ENCODE measurements at places on chromosomes 6 and 20. TPM values are rescaled to one million over a fixed set of nuclear protein-coding genes. Genes with fewer than 3 reads are reported as not detected.

GRCh38 chr20:39954621-39955020 lies 734.4 kb downstream of the MAFB start:
- DNase-seq, result no peak

GRCh38 chr6:127880429-127880828 lies 20.4 kb downstream of the THEMIS start:
- DNase-seq, result no peak

DNA sequence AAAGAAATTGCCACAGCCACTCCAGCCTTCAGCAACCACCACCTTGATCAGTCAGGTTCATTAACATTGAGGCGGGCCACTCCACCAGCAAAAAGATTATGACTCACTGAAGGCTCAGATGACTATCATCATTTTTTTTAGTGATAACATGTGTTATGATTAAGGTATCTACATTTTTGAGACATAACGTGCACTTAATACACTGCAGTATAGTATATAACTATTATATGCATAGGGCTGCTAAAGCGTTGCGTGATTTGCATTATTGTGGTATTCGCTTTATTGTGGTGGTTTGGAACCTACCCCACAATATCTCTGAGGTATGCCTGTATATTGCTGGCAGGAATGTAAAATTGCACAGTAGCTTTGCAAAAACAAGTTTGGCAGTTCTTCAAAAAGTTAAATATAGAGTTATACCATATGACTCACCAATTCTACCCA lies 6.8 kb upstream of the RIPK1 start:
- DNase-seq, result no peak

- no peak for DNase-seq
These were observed 2.9 kb downstream of the LAMA5 start for GRCh38 chr20:62363920-62364851.

- DNase-seq, result no peak
These were observed 117.5 kb downstream of the RIN2 start for GRCh38 chr20:19875376-19876221.

DNAAF9 gene
- total RNA-seq, result 13.5 TPM
